Central memory CD8-positive, alpha-beta T cell (primary cell): ENCODE measurements at places on chromosomes 7 and 10.

DNA sequence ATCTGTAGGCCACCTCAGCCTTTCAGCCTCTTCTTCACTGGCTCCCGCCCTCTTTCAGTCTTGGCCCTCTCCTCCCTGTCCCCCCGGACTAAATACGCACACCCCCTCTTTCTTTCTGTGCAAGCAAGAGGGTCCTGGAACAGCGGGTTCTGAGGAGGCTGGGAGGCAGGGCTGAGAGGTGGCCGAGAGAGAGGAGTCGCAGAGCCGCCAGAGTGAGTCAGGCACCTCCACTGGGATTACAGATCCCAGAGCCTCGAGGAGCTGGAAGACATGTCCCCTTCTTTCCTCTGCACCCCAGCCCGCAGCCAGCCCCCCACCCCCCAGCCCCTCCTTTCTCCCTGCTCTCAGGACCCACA, 182 bp downstream of the CCDC136 start:
- no peak for DNase-seq

DNA sequence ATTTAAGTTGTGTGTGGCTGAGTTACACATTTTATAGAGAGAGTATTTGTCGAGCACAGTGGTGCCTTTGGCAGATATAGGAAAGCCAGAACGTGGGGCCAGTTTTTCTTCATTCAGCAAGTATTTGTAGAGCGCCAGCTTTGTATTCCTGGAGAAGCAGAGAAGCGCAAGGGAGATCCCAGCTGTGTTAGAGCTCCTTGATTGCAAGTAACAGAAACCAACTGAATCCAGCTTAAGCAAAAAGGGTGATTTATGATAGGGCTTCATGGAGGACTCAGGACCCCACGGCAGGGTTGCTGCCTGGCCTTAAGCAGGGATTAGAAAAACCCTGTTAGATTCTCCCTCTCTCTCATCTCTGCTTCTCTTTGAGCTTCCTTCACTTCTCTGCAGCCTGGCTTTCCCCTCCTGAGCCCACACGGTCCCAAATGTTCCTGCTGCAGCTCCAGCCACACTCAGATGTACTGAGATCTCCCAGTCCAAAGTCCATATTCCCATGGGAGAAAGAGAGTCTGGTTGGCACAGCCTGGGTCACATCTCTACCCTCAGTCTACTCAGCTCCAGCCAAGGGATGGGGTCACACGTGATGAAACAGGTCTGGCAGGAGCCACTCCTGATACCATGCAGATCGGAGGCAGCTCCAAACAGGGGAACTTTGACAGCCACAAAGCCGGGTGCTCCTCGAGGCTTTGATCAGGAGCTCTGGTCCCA, 16.7 kb downstream of the UBTD1 start:
- no peak for DNase-seq

GRCh38 chr10:132796846-132797245, 10.9 kb upstream of the NKX6-2 start:
- no peak for DNase-seq

DNA sequence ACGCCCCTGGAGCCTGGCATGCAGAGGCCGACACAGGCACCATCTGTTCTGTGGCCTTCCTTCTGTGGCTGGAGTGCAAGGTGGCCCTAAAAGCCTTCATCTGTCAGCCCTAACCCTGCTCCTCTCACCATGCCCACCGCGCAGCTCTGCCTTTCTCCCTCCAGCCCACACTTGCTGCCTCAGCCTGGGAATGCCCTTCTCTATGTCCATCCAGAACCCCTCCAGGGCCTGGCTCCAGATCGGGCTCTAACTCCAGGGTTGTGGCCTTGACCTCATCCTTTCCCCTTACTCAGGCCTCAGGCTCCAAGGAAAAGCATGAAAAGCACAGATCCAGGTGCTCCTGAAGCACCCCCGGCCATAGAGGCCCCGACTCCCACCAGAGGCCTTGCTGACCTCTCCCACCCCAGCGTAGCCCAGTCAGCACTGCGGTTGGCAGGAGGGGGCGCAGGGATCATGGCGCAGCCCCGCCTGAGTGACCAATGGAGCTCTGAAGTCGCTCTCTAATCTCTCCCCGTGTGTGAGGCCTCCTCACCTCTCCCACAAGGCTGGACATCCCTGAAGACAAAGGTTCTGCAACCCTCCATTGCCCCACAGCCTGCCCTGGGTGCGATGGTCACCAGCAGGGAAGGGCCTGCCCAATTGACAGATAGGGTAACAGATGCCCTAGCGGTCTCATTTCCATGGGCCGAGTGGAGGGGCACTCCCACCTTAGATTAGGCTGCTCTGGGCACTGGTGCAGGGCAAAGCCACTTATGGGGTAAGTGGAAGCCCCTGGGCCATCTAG, 9.2 kb downstream of the ZCCHC24 start:
- DNase-seq: no peak

- no peak for DNase-seq
These were observed 46.1 kb downstream of the AP3M1 start for GRCh38 chr10:74104480-74104879.

- DNase-seq: no peak
These were observed 20.4 kb upstream of the SEMA4G start for GRCh38 chr10:100948916-100949315.

- no peak for DNase-seq
These were observed 26.0 kb downstream of the PPP1R3A start for GRCh38 chr7:113892818-113893217.

DNA sequence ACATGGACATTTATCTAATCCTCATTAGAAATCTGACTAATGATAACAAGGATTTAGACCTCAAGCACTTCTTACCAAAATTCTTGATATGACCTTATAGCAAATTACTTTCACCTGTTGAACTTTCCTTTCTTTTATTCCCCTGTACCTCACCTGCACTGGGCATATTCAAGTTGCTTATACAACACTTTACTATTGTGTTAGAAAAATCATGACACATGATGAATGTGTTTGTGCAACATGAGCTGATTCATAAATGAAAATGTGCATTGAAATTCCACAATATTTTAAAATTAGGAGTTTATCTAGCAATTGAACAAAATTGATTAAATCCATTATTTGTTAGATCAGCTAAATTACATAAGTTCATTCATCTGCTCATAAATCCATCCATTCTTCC, 160.6 kb downstream of the CFTR start:
- no peak for DNase-seq

DNA sequence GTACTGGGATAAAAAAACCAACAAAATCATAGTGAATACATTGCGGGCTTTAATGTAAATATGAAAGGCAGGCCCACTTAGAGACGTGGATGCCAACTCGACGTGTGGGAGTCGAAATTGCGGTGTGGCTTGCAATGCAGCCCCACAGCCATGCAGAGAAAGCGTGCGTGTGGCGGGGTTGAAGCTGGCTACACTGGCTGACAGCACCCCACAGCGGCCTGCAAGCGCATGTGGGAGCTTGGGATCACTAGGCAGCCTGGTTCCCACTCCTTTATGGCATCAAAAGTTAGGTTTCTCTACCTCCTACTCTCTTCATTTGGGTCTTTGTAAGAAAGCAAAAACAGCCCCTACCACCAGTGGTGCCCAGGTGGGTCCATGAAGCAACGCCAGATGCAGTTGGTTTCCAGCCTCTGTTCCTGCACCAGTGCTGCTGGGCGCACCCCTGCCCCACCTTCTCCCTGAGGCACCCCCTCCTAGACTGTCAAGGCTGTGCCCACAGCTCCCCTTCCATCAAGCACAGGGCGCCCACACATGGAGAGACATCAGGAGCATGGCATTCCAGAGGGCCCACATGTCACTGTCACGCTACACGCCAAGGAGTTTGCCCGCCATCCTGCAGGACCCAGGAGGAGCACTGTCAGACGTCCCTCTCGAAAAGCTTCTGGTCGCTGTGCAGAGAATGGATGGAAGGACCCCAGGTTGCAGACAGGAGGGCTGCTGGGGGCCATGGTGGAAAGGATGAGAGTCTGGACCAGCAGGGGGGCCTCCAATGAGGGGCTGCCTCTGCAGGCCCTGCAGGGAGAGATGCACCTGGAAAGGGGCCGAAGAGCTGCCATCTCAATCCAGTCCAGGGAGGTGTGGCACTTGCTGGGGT, 142.9 kb downstream of the PAXIP1 start:
- no peak for DNase-seq

DNA sequence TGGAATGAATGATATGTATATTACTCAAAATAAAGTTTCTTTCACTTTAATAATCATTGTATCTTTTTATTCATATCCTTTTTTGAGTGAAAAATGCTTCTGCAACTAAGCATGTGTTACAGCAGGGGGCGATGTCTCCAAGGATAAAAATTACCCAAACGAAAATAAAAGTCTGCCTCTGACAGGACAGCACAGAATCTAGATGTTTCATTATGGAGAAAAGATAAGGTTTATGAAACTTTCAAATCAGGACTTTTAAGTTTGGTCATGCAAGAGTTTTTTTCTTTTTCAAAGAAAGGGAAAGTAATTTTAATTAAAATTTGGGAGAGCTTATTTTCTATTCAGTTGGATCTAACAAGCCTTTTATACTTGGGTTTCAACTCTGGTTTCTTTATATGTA, 48.4 kb downstream of the TES start:
- no peak for DNase-seq

DNA sequence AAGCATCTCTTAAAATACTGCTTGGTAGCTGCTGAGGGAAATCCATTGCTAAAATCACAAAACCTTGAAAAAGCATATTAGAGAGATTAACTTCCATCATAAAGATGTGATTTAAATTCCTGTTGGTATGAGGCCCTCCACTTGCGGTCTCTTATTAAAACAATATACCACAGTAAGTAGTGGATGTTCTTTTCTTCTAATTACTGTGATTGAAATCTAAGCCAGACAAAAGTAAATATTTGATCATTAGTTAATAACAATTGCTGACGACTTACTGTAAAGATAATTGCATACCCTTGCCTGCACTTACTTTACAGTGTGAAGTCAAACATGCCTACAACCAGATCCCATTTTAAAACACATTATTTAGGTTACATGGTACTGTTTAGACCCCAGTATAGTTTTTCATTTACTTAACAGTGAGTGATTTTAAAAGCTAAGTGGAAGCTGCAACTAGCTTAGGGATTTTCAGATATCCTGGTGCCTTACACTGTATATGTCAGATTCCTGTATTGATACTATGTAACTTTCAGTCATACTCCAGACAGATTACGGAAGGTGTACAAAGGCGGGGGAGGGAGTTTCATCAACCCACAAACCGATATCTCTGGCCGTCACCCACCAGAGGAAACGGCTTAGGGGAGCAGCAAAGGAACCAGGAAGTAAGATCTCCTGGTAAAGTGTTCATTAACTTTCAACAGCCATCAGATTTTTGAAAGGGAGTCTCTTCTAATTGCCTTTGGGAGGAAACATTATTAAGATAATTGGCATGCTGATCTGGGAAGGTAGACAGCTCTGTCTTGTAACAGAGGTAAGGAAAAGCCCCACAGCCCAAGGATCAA, 986 bp downstream of the NRP1 start:
- DNase-seq: no peak

- no peak for DNase-seq
These were observed 492.7 kb downstream of the DNAJB6 start for GRCh38 chr7:157829491-157829890.

DNA sequence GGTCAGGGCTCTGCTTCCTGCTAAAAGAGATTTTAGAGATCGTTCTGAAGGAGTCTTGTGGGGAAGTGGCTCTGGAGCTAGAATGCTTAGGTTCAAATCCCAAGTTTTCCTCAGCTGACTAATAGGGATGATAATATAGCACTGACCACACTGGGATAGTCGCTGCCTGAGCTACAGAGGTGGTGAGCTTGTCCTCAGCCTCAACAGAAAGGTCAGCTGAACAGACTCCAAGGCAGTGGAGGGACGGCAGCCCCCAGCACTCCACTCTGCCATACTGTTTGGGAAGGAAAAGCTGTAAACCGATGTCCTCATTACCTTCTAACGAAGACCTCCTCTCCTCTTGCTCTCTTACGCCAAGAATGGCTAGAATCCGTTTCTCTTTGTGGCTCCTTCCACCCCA, 36.2 kb downstream of the KAT6B start:
- no peak for DNase-seq

GRCh38 chr10:86802473-86803108, 46.2 kb downstream of the BMPR1A start:
- DNase-seq: no peak

- no peak for DNase-seq
These were observed 327.7 kb downstream of the GLRX3 start for GRCh38 chr10:130463876-130464364.

DNA sequence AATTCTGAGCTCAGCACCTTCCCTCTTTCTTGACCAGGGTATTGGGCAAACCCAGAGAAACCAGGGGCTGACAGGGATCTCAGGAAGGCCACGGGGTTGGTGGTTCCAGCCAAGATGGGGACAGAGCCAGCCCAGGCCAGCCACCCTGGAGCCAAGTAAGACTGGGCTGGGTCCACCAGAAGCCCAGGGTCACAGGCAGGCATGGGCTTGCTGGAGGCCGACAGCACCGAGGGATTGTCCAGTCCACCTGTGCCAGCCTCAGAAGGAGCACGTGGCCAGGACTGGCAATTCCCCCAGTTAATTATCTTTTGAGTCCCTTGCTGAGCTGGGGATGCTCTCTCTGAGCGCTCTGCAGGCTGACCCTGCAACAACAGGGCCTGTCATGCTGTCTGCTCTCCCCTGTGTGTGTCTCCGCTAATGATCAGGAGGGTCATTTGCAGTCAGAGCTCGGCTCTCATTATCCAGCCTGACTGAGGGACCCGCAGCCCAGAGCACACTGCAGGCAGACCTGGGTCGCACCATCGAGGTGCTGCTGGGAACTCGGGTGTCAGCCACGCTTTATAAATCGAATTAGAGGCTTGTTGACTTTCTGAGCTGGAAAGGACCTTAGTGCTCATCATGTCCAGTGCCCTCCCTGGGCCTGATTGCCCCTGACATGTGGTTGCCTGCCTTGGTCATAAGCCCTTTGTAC, 69.5 kb upstream of the PPIF start:
- no peak for DNase-seq

GRCh38 chr7:43294080-43294630, 181.7 kb downstream of the HECW1 start:
- DNase-seq: no peak

- DNase-seq: no peak
These were observed 695.5 kb downstream of the GRM8 start for GRCh38 chr7:126557271-126557670.

DNA sequence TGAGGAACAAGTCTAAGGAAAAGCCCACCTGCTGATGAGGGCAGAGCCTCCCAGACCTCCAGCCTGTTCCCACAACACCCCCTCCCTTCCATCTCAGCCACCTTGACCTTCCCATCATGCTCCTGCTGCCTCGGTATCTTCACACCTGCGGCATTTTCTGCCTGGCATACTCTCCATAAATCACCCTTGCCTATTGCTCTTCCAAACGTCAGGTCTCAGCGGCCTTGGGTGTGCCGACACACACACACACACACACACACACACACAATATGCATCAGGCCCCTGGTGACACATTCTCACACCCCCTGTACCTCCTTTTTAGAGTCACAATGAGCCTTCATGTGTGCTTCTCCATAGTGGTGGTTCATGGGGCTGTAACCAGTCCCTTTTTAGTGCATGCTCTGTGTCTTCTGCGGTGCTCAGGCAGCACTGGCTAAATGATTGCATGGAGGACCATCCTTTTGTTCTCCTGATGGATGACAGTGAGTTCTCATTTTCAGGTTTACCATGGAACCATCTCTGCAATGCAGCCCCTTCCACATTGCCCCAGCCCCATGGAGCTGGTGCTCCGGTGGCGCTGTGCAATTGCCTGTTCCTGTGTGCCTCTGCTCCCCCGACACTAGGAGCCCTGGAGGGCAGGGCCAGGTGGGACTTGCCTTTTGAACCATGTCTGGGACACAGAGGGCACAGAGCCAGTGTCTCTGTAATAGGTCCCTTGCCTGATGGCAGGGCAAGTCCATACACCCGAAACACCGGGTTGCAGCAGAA, 4.5 kb downstream of the ADIRF start:
- no peak for DNase-seq
